Activated CD4-positive, alpha-beta T cell treated with anti-CD3 and anti-CD28 coated beads for 36 hours (primary cell): ENCODE measurements at places on chromosomes 6 and 20. TPM values are rescaled to one million over a fixed set of nuclear protein-coding genes. Genes with fewer than 3 reads are reported as not detected.

Gene SAMD5
- not detected for total RNA-seq

Gene SMLR1
- total RNA-seq: not detected

Gene RRAGD
- 20.1 TPM for total RNA-seq

Gene HLA-DQB2
- total RNA-seq: 0.61 TPM

Gene MOCS1
- 6.2 TPM for total RNA-seq

Gene NKAIN4
- not detected for total RNA-seq

Gene OR2H2
- not detected for total RNA-seq

Gene TNXB
- total RNA-seq: 3.5 TPM

Gene KCNS1
- 0.79 TPM for total RNA-seq

Gene CCM2L
- total RNA-seq: not detected

DNA sequence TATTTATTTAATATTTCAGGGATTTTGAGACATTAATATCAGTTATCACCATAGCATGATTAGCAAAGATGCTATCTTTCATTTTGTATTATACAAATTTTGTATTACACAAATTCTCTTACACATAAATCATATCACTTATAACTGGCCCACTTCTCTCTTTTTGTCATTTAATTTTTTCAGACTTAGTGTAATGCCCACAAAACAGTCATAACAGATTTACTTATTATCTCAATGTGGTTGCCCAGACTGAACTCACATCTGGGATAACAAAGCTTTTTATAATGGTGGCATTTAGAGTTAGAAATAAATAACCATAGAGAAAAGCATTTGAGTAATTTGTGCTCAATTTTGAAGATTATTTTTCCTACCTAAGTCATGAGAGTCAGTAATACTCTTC lies 148.3 kb downstream of the TFAP2B start:
- no peaks in the 10 kb centered on the region for H3K36me3 ChIP-seq
- no peak for DNase-seq
- no peaks in the 10 kb centered on the region for H3K27me3 ChIP-seq
- H3K4me1 ChIP-seq: no peaks in the 10 kb centered on the region
- H3K27ac ChIP-seq: no peak overlapping the region

GRCh38 chr6:6736791-6737654 lies 148.5 kb downstream of the LY86 start:
- H3K27me3 ChIP-seq: peaks cover 27% of the 10 kb centered on the region
- no peak for DNase-seq
- no peak overlapping the region for H3K4me3 ChIP-seq
- no peaks in the 10 kb centered on the region for H3K36me3 ChIP-seq
- H3K4me1 ChIP-seq: no peaks in the 10 kb centered on the region

GRCh38 chr6:73537677-73538076 lies 16.8 kb upstream of the EEF1A1 start:
- no peaks in the 10 kb centered on the region for H3K27me3 ChIP-seq
- H3K27ac ChIP-seq: no peak overlapping the region
- H3K4me3 ChIP-seq: no peak overlapping the region
- H3K36me3 ChIP-seq: no peaks in the 10 kb centered on the region
- no peaks in the 10 kb centered on the region for H3K4me1 ChIP-seq

DNA sequence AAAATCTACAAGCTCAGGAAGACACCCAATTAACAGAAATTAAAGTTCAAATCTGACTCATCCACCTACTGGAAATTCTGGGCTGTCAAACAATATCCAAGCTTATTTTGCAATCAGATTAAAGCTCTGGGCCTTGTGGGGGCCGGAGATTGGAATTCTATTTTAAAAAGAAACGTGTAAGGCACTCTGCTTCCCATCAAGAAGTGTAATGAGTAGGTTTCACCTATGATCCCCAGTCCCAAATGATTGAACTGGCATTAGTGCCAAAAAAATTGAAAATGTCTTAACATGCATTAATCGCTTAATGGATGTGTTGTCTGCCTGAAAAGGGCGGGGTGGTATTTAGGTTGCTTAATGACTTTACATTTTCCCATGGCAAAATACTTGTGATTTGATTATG lies 542.4 kb upstream of the BTBD3 start:
- H3K27ac ChIP-seq: no peak overlapping the region
- no peak for DNase-seq
- H3K4me1 ChIP-seq: no peaks in the 10 kb centered on the region

DNA sequence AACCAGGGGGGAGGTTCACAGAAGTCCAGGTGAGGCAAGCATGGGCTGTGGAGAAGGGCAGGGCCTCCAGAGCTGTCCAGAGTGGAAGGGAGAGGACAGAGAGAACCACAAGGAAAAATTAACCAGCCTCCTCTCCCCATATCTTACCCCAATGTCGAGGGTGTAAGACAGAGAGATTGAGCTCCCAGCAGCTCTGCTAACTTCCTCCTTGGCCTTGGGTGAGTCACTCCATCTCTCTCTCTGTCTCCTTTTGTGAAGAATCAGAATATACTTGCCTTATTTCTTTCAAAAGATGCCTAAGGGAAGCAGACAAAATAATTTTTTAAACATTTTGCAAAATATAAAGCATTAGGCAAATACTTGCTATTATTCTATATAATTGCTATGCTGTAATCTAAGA lies 58.3 kb upstream of the IYD start:
- no peaks in the 10 kb centered on the region for H3K36me3 ChIP-seq
- H3K4me3 ChIP-seq: no peak overlapping the region
- DNase-seq: no peak
- H3K27ac ChIP-seq: no peak overlapping the region
- peaks cover 5% of the 10 kb centered on the region for H3K4me1 ChIP-seq
- H3K27me3 ChIP-seq: peaks cover 26% of the 10 kb centered on the region

GRCh38 chr6:122736163-122736562 lies 43.4 kb upstream of the FABP7 start:
- no peaks in the 10 kb centered on the region for H3K36me3 ChIP-seq
- H3K4me3 ChIP-seq: no peak overlapping the region
- no peak overlapping the region for H3K27ac ChIP-seq
- peaks cover 2% of the 10 kb centered on the region for H3K27me3 ChIP-seq
- no peaks in the 10 kb centered on the region for H3K4me1 ChIP-seq

- no peaks in the 10 kb centered on the region for H3K4me1 ChIP-seq
- no peak overlapping the region for H3K27ac ChIP-seq
- H3K36me3 ChIP-seq: no peaks in the 10 kb centered on the region
- H3K4me3 ChIP-seq: no peak overlapping the region
- no peak for DNase-seq
These were observed 85.0 kb upstream of the KCNK16 start for GRCh38 chr6:39407446-39407993.

- no peaks in the 10 kb centered on the region for H3K36me3 ChIP-seq
- no peak for DNase-seq
- H3K4me1 ChIP-seq: peaks cover 23% of the 10 kb centered on the region
- peaks cover 7% of the 10 kb centered on the region for H3K27me3 ChIP-seq
- no peak overlapping the region for H3K4me3 ChIP-seq
These were observed 47.4 kb upstream of the SIRPA start for GRCh38 chr20:1847780-1848179.

GRCh38 chr20:37522260-37523011 lies 1.4 kb downstream of the NNAT start:
- no peak overlapping the region for H3K27ac ChIP-seq
- DNase-seq: no peak
- H3K27me3 ChIP-seq: no peaks in the 10 kb centered on the region
- H3K4me1 ChIP-seq: peaks cover 38% of the 10 kb centered on the region
- H3K4me3 ChIP-seq: no peak overlapping the region

DNA sequence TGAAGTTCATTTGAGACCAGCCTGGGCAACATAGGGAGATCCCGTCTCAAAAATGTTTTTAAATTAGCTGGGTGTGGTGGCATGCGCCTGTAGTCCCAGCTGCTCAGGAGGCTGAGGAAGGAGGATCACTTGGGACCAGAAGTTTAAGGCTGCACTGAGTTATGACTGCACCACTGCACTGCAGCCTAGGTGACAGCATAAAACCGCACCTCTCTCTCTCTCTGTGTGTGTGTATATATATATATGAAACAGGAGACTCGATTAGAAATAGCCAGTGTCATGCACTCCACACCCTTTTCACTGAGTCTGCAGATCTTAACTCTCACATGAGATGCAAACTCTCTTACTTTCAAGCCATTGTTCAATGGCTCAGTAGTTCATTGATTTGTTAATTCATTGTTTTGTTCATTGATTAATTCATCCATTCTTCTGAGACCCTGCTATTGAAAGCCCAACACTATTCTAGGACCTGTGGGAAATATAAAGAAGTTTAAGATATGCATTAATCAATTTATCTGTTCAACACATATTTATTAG lies 52.4 kb upstream of the MRPS10 start:
- no peak overlapping the region for H3K4me3 ChIP-seq
- H3K4me1 ChIP-seq: no peaks in the 10 kb centered on the region
- no peaks in the 10 kb centered on the region for H3K27me3 ChIP-seq
- H3K27ac ChIP-seq: no peak overlapping the region
- no peak for DNase-seq
- peaks cover 7% of the 10 kb centered on the region for H3K36me3 ChIP-seq

- no peaks in the 10 kb centered on the region for H3K4me1 ChIP-seq
- DNase-seq: no peak
- no peak overlapping the region for H3K27ac ChIP-seq
- H3K4me3 ChIP-seq: no peak overlapping the region
These were observed 39.9 kb upstream of the BEND6 start for GRCh38 chr6:56914798-56915658.

DNA sequence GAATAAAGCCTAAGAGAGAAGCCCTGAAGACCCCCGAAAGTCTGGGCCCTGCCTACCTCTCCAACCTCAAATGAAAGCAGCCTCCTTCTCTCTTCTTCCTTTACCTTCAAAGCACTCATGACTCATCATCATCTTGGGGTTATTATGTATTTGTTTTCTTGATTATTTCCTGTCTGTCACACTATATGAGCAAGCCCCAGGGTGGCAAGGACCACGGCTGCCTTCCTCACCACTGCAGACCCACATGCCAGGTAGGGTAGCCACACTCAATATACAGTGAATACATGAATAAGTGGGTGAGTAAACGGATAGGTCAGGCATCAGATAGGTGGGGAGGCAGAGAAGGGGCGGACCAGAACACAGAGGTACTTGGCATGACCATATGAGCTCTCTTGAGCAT lies 8.8 kb downstream of the WFDC3 start:
- H3K36me3 ChIP-seq: no peaks in the 10 kb centered on the region
- no peak overlapping the region for H3K4me3 ChIP-seq
- H3K27ac ChIP-seq: no peak overlapping the region
- H3K27me3 ChIP-seq: no peaks in the 10 kb centered on the region

DNA sequence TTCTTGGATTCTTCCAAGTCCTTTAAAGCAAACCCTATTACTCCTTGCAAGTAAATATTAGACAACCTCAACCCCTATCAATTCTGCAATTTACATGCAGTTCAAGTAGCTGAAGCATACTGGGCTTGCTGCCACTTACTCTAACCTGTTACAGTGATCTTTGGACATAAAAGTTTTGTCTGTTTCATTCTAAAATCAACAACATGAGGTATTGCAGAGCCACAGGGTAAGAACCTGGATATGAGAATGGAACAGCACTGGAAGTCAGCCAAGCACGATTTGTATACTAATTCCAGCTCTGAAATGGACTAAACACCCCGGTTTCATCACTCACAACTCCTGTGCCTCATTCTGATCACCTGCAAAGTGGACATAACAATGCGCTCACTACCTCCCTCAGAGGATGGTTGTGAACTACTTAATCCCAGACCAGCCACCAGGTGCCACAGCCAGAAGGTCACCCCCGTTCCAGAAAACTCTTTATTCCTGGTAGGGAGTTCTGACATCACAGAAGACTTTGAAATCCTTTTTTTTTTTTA lies 270.0 kb downstream of the ADGB start:
- no peaks in the 10 kb centered on the region for H3K36me3 ChIP-seq
- no peak overlapping the region for H3K27ac ChIP-seq
- no peaks in the 10 kb centered on the region for H3K27me3 ChIP-seq
- peaks cover 3% of the 10 kb centered on the region for H3K4me1 ChIP-seq

GRCh38 chr6:89482126-89482525 lies 49.2 kb downstream of the ANKRD6 start:
- H3K27ac ChIP-seq: no peak overlapping the region
- no peak overlapping the region for H3K4me3 ChIP-seq
- H3K27me3 ChIP-seq: no peaks in the 10 kb centered on the region

DNA sequence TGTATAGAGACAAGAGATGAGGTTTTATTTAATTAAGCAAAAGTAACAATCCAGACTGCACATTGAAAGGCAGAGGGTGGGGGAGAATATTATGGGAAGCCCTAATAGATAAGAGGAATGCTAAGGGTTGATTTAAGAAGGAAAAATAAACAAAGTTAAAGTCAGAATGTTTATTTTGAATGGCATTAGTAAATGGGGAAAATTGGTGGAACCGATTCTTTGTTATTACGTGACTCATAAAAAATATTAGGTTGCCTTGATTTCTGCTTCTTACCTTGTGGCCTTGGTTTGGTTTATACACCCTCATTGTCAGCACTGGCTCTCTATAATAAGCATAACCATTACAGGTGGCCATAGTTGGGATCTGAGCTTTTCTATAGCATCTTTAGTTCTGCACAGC lies 674.8 kb upstream of the CITED2 start:
- H3K27me3 ChIP-seq: peaks cover 3% of the 10 kb centered on the region
- no peaks in the 10 kb centered on the region for H3K36me3 ChIP-seq
- no peak for DNase-seq
- no peaks in the 10 kb centered on the region for H3K4me1 ChIP-seq
- H3K27ac ChIP-seq: no peak overlapping the region
- no peak overlapping the region for H3K4me3 ChIP-seq
